ENCODE measurements at places on chromosomes 2 and 18.

- DNase-seq, result no peak
Observed at GRCh38 chr2:234450431-234451124, 46.3 kb downstream of the ARL4C start.

- DNase-seq, result no peak
Observed at GRCh38 chr18:14939141-14939540, 191.2 kb downstream of the ANKRD30B start.

DNA sequence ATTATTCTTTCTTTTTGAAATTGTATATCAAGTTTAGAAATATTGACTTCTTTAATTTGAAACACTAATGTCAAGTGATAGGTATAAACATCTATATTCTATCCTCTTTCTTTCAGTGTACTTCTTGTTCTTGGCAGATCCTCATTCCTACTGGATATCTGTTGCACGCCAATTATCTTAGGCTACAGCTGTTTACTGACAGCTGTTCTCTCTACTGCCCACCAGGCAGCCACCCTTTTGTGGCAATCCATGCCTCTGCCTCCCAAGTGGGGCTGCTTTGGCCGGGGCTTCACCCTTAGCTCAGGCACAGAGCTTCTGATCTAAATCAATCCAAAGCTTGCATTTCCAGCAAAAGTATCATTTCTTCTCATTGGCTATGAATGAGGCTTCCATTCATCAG is 50.6 kb upstream of the ITSN2 start:
- no peak for DNase-seq

DNA sequence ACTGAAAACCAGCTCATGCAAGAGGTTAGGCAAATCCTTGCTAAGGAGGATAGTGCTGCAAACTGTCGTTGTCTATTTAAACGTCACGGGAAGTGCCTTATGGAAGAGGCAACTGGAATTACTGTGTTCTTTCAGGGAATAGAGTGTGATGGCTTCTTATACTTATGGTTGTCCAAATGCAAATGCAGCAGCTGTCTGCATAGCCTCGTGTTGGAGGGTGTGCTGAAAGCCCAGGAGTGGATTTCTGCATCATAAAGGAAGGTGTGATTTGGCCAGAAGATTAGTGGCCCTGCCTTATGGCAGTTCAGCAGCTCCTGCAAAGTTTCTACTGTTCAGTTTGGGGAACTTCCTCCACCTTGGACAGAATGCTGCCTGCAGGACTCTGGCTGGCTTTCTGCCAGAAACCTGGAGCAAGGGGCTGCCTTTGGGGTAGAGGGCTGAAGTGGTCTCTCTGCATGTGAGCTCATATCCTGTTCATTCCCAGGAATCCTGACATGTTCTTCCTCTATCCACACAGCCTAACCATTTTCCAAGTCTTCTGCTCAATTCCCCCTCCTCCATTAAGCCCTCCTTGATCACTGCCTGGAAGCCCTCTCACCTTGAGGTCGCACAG is 321.2 kb upstream of the CXCR4 start:
- DNase-seq, result no peak

DNA sequence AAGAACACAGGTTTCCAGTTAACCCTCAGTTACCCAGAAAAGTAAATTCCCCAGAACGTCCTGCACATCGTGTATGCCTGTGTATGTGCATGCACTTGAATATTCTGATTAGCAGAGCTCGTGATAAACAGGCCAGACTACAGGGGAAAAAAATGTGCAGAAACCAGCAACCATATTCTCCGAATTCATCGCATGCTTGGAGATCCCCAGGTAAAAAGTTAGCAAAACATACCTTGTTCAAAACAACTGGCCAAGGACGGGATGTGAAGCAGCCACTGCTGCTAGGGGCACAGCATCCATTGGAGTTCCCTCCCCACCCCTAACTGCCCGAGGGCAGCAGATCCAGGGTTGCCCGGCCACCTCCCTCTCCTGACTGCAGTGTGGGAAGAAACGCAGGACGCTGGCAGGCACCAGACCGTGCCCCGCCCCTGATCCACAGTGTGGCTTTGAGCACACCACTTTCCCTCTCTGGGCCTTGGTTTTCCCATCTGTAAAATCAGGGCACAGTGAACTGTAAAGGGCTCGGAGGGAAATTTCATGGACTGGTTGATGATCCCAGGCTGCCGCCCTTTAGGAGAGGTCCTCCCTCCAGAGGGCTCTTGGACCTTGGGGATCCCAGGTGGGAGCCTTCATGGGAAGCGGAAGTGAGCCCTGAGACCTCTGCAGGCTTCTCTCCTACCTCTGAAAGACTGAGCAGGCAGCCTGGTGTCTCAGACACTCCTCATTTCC is 11.9 kb upstream of the ARID5A start:
- DNase-seq, result no peak

GRCh38 chr2:14255135-14255820 is 377.2 kb upstream of the LRATD1 start:
- no peak for DNase-seq

DNA sequence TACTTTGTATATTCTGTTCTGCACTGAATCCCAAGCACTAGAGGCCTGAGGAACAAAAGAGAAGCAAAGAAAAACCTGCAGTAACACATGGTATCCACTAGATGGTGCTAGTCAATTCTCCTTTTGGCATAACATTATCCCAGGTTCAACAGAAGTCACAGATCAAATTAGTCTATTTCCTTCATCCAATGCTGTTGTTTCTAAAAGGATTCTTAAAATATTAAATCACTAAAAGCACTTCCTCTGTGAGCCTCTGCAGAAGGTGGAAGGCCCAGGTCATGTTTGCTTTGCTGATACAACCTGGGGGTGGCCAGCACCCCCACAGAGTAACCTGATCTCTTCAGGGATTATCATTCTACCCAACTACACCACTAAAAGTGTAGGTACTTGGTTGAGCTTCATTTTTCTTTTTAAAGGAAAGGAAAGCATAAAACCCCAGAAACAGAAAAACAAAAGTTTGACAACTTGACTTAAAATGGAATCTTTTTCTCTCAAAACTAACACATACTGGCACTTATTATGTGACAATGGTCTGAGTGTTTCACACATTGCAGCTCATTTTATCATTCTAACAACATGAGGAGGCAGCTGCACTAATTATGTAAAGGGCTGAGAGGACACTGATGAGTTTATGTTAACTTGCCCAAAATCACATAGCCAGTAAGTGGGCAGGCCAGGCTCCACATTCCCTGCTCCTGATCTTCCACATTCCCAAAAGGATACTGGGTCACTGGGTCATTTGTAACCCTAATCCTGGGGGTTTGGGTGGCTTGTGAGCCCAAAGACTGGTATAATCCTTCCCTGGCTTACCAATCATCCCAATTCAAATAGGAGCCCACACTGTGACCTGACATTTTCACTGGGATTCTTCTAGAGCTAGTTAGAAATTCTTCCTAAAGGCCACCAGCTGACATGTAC is 66.8 kb upstream of the DNER start:
- DNase-seq, result peak; percentile 70

DNA sequence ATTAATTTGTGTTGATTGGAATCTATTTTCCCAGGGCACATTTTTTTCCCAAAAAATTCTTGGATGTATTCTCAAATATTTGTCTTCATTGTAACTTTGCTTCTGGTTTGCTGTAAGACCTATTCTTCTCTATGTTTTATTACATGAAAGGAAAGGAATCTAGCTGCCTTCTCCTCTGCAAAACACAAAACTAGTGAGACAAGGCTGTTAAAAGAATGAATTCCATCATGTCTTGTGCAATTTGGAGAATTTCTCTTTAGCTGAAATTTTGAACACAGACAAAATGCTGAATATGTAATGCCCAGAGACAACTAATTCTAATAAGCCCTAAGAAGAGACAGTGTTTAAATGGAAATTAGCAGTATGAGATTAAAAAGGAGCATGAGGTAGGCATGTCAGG is 275.9 kb downstream of the CDH20 start:
- peak; percentile 51 for DNase-seq

DNA sequence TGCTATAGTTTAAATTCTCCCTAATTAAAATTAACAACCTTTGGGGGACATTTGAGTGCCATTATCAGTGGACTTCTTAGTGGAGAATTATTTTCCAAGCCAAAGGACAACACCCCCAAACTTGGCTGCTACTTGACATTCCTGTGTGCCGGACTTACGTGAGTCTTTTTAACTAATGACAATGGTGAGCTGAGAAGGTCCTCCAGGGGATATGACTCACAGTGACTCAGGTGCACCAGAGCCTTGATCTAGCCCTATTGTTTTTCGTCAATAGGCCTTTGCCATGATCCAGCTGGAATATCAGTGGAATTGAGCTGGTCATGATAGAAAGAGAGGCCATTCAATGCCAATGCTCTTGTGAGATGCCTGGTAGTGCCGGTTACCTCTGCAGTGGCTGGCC is 118.1 kb upstream of the CXCR4 start:
- DNase-seq, result no peak

- DNase-seq, result no peak
Observed at GRCh38 chr2:220057916-220058315, 430.5 kb downstream of the SLC4A3 start.

DNA sequence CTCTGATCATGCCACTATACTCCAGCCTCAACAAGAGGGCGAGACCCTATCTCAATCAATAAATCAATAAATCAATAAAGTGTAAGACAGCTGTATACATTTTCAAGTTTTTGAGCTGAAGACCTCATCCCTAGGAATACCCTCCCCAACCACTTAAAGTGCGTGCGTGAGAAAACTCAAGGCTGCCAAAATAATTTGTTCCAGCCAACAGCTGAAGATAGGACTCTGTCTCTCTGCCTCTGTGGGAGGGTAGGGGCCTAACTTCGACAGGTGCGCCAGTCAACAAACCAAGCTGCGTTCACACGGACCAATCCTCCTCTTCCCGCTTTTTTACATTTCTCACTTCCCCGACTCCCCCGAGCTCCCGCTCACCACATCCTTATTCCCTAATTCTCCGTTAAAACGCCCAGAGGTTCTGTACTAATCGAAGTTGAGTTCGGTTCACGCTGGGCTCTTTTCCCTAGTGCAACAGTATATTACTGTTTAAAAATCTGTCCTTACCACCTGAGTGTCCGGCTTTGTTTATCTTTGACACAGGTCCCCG is 618 bp downstream of the POLR2D start:
- DNase-seq, result no peak

- no peak for DNase-seq
Observed at GRCh38 chr18:48140731-48141130, 210.3 kb upstream of the SMAD2 start.

- peak; percentile 68 for DNase-seq
Observed at GRCh38 chr18:3321133-3321812, 59.3 kb downstream of the MYL12B start.
